ENCODE measurements at places on chromosomes 13 and 19.

- no peak for DNase-seq
Measured at GRCh38 chr13:33180122-33180804, 105.3 kb downstream of the STARD13 start.

GRCh38 chr13:104288496-104288895 is 1222.3 kb upstream of the SLC10A2 start:
- DNase-seq, result no peak

GRCh38 chr13:30673669-30674521 is 56.2 kb downstream of the USPL1 start:
- DNase-seq, result peak; percentile 90

GRCh38 chr19:29323440-29324290 is 110.7 kb upstream of the UQCRFS1 start:
- no peak for DNase-seq

DNA sequence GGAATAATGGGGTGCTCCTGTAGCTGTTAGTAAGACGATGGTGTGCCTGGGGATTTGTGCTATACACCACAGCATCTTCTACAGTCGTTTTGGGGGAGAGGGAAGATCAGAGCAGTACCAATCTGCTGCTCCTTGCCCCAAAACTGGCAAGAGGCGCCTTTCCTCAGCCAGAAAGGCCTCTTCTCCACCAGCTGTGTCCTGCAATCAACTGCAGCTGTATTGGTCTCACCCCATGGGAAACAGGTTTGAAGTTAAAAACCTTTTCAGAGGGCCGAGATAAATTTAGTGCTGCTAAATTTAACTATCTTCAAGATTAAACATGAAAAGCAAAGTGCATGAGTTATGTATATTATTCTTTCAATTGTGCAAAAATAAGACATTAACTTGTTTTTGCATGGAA is 1.2 kb upstream of the RNASEH2B start:
- DNase-seq, result no peak

DNA sequence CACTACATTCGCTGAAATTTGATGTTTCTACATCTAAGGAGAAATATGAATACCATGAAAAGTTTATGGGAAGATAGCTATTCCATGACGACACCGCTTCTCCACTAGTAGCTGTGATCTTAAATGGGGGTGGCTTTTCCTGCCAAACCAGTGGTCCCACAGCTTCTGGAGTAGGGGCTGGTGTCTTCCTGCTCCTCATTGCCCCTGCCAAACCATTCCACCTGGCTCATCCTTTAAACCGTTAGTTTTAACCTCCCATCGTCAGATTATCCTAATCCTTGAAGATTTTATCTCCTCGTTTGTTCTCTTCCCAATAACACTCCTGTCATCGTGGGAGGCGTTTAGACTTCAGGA is 568 bp upstream of the ZNF230 start:
- no peak for DNase-seq

DNA sequence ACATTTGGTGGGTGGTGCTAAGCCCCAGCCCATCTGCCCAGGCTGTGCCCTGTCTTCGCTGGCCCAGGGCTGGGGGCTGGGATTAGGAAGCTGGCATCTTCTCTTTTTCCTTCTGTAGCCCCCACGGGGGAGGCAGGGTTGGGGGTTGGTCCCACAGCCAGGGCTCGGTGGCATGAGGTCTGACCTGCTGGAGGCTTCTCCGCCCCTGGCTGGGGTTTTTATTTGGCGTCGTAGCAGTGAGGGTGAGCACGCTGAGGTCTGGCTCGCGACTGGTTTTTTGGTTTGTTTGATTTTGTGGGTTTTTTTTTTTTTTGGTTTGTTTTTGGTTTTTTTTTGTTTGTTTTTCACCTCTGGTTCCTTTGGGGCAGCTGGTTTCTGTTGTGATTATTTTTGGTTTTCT is 14.7 kb downstream of the ZNF574 start:
- no peak for DNase-seq

DNA sequence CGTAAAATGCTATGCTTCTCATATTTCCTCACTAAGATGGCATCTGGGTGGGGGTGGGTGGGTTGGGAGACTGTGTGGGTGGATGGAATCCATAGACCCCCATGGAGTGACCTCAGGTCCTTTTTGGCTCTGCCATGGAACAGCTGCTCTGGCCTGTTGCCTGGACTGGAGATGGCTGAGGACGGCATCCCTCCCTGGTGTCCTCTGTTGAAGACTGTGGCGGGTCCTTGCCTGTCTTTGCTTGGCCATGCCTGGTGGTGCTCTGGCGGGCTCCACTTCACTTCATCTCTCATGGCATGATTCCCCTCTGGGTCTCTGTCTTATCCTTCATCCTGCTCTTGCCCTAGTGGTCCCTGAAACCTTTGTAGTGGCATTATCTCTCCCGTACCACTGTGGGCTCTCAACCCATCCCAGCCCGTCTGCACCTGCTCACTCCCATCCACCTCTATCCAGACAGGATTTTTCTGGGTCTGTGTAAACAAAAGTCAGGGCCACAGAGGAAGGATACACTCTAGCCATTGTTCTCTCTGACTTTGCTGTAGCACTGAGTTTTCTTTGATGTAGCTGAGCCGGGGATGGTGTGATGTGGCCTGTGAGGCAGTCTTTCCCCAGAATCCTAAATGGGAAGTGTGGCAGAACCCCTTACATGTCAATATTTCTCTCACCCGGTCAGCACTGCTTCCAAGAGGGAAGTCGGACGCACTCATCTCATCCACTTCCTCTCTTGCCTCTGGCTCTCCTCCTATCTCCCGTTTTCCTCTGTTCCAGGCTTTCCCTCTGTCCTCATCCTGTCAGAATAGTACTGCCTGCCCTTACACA is 36.1 kb downstream of the WDFY2 start:
- DNase-seq, result no peak

GRCh38 chr19:17021793-17022590 is 4.6 kb downstream of the CPAMD8 start:
- no peak for DNase-seq

GRCh38 chr19:31164791-31165251 is 184.4 kb downstream of the TSHZ3 start:
- no peak for DNase-seq

- DNase-seq, result no peak
Measured at GRCh38 chr13:92122186-92122853, 723.9 kb downstream of the GPC5 start.

DNA sequence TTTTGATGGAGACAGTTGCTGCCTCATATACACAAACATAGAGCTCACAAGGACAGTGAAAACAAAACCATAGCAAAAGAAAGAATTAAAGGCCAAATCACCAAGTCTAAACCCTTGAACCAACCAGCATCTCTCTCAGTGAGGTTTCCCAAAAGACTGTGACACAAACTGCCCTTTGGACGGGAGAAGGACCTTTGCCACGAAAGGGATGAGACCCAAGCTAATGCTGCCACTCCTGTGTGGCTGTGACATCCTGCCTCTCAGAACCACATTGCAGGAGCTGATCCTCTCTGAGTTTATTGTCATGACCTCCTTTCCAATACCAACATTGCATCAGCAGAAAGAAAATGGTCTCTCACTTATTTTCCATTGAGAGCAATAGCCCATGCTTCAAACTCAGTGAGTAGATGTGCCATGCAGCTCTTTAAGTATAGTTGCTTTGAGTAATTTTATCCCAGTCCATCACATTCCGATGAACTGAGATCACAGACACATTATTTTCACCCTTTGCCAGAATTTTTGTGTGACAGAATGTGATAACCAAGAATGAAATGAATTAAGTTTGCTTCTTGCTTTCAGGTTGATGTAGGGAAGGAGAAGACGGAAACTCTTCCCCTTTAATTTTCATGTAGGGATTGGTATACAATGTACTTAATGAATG is 133.5 kb upstream of the IRS2 start:
- DNase-seq, result no peak

GRCh38 chr19:45882652-45883585 is 3.0 kb downstream of the IRF2BP1 start:
- DNase-seq, result peak; percentile 93

DNA sequence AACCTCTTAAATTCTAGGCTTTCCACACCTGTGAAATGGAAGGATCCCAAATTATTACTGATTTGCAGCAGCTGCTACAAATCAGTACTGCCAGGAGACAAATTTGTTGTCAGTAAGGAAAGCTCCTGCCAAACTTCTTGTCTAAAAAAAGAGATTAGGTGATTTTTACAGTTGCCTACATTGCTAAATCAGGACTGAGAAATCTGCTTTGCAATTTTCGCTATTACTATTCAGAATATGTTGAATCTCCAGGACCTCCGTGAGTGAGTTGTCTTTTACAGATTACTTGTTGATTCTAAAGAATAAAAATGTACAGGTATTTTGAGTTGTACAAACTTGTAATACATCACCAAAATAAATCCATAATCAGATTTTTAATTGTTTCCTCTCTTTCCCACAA is 1815.9 kb downstream of the PCDH9 start:
- DNase-seq, result no peak

DNA sequence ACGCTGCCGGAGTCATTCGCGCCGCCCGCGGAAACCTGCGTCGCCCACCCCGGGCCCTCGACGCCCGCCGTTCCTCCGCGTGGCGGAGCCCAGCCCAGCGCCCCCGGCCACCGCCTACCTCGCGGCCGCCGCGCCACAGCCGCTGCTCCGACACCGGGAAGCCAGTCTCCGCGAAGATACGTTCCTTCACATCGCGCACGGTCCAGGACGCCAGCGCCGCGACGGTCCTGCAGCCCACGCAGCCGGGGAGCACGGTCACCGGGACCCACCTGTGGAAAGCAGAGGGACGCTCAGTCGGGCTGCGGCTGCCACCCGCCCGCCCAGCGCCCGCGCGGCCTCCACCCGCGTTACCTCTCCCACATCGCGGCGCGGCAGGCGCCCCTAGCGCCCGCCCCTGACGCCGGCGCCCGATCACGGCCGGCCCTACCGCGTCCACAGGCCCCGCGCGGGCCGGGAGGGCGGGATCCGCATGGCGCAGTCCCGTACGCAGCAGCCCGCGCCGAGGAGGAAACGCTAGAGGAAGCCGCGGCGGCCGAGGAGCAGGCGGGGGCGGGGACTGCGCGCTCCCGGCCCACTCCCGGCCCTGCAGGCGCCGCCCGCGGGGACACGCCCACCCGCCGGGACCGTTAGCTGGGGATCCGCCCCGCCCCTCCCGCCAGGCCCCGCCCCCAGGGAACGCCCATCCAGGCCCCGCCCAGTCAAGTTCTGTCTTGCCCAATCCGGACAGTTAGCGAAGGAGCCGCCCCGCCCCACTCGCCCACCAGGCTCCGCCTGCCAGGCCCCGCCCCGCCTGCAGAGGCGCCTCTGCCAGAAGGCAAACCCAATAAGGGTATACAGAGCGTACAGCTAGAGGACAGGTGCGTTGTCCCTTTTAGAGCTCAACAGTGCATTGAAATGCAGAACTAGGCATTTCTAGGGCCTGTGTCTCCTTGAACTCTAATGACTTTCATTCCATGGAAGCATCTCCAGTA is 58.2 kb downstream of the SACS start:
- DNase-seq, result peak; percentile 92

- DNase-seq, result no peak
Measured at GRCh38 chr13:29196409-29197074, 376.4 kb downstream of the MTUS2 start.

DNA sequence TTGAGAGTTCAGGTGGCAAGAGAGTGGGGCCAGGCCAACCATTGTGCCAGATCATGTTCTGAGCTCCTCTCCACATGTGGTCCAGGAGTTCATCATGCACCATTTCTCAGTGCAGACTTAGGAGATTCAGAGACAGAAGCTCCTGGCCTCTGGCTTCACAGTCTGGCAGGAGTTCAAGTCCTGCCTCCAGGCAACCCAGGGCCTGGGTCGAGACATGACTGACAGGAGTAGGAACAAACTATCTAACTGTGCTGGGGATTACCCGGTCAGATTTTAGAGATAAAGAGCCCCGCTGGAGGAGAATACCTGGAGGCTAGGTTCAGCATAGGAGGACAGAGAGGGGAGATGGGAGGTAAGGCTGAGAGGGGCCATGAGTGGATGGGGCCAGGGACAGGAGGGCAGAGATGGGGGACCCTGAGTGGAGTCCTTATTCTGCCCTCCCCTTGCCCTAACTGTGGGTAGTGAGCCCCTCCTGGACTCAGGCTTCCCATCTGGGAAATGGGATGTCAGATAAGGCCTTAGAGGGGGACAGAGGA is 906 bp upstream of the CYP4F11 start:
- no peak for DNase-seq

- no peak for DNase-seq
Measured at GRCh38 chr13:61477619-61478018, 62.0 kb upstream of the PCDH20 start.

- DNase-seq, result no peak
Measured at GRCh38 chr19:29275266-29275665, 62.3 kb upstream of the UQCRFS1 start.

- DNase-seq, result no peak
Measured at GRCh38 chr13:37360556-37360955, 238.0 kb downstream of the POSTN start.

DNA sequence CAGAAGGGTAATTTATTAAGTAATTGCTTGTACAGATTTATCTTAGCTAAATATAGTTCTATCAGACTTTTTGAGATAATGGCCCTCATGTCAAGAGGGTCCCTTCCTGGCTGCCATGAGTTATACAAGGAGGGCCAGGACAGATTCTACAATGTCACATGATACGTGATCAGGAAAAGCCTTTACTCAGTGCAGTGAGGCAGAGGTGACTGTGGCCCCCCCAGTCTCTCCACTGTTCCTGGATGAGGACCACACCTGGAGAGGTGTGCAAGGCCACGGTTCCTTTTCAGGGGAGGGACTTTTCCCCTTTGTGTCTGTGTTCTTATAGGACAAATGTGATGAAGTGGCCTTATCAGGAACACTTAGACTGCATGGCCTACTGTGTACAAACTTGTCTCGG is 54.3 kb upstream of the LRCH1 start:
- no peak for DNase-seq

DNA sequence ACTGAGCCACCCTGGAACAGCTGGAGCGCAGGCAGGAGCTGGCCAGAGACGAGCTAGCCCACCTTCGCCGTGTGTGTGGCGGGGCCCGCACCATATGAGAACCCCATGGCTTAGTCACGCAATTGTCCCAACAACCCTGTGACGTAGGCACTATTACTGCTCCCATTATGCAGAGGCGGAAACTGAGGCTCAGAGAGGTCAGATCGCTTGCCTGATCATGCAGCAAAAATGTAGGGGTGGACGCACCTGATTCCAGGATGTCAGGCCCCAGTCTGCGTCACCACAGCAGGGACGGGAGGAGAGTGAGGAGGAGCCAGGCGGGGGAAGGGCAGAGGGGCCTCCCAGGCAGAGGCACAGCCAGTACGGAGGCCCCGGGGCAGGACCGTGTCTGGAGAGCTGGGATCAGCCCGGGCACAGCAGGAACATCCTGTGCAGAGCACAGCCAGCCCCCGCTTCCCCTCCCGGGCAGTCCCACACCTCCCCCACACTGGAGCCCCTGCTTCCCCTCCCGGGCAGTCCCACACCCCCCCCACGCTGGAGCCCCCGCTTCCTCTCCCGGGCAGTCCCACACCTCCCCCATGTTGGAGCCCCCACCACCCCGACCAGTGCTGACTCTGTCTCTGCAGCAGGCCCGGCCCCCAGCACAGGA is 16.7 kb downstream of the PIP5K1C start:
- DNase-seq, result no peak

Measured in neural crest cell (in vitro differentiated cells).